Pancreas (tissue), 10 donors: ENCODE measurements at places on chromosomes 1 and 21. TPM values are rescaled to one million over a fixed set of nuclear protein-coding genes. Genes with fewer than 3 reads are reported as not detected.

GRCh38 chr1:2582391-2582790 lies 4.2 kb upstream of the PRXL2B start:
- no peak for DNase-seq

GRCh38 chr21:20645344-20645743 lies 352.9 kb upstream of the NCAM2 start:
- no peak for DNase-seq

DNA sequence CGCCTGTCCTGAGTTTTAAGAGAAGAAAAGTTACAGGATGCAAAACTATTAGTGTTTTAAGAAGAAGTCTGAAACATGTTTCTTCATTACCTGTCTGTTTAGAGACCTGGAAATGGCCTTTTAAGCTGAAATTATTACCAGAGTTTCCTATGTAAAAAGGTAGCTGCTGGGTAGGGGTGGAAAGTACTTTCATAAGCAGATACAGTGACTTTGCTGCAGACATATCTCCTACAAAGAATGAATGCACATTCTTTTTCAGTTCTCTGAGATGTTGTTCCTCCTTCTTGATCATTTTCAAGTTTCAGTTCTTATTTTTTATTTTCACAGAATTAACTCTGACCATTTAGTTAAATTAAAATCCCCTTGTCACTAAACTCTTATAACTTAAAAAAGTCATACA lies 1329.6 kb downstream of the KCNT2 start:
- DNase-seq, result no peak

- no peak for DNase-seq
Observed at GRCh38 chr1:184010788-184011187, 26.7 kb downstream of the COLGALT2 start.

DNA sequence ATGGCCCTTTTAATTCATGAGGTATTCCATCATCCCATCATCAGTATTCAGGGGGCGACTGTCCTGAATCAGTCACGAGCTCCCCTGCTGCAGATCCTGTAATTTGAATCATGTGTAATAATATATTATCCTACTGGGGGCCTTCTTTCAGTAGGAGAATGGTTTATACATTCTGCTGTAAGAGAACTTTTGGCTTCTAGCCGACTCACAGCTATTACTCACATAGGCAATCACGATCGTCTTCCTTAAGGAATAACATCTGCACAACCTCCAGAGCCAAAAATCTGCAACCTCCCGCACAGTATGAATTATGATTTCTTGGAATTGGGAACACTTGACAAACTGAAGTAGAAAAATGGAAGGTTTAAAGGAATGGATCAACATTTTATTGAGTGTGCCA lies 343.0 kb downstream of the USP25 start:
- DNase-seq, result no peak

DNA sequence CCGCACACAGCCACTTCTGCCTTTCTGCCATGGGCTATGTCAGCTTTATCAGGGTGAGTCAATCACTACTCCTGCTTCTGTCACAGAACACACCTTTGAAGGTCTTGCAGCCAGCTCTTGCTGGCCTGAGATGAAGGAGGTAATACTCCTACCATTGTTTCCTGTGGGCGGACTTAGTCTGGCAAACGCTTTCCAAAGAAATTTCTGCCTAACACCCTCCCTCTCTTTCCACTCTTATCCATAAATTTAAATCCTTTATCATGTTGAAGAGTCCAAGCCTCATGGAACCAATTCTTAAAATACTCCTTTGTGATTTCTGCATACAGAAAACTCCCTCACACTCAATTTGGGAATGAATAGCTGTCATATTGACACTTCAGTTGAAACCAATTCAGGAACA lies 633.1 kb upstream of the CHRM3 start:
- no peak for DNase-seq

The RGSL1 gene
- polyA plus RNA-seq, result not detected

- no peak for DNase-seq
Observed at GRCh38 chr21:18518054-18518481, 114.5 kb upstream of the TMPRSS15 start.

DNA sequence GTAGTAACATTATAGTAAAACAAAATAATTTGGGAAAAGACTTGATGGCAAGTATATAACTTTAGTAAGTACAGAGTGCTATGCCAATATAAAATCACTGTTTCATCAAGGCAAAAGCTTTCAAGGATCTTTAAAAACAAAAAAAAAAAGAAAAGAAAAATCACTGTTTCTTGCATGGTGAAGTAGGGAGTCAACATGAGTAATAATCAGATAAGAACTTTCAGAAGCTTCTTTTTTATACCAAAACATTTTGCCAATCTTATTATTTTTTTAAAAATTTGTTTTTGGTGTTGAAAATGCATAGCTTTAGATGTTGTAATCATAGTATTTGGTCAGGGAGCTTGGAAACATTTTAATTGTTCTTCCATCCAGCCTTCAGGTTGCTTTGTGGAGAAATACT lies 37.2 kb downstream of the CAMSAP2 start:
- no peak for DNase-seq

GRCh38 chr1:80392529-80392928 lies 1386.0 kb upstream of the ADGRL4 start:
- DNase-seq, result no peak

- DNase-seq, result no peak
Observed at GRCh38 chr1:231970684-231971083, 344.1 kb downstream of the DISC1 start.

The PTPRC gene
- polyA plus RNA-seq, result 0.76 TPM

- DNase-seq, result no peak
Observed at GRCh38 chr1:194331758-194332157, 1145.3 kb upstream of the B3GALT2 start.

The ATP6V0B gene
- 208 TPM for polyA plus RNA-seq

The TFF2 gene
- 1.8 TPM for polyA plus RNA-seq

The TNNI3K gene
- 2.2 TPM for polyA plus RNA-seq

GRCh38 chr1:11492235-11492634 lies 13.3 kb downstream of the DISP3 start:
- no peak for DNase-seq

The GPR37L1 gene
- 0.11 TPM for polyA plus RNA-seq

DNA sequence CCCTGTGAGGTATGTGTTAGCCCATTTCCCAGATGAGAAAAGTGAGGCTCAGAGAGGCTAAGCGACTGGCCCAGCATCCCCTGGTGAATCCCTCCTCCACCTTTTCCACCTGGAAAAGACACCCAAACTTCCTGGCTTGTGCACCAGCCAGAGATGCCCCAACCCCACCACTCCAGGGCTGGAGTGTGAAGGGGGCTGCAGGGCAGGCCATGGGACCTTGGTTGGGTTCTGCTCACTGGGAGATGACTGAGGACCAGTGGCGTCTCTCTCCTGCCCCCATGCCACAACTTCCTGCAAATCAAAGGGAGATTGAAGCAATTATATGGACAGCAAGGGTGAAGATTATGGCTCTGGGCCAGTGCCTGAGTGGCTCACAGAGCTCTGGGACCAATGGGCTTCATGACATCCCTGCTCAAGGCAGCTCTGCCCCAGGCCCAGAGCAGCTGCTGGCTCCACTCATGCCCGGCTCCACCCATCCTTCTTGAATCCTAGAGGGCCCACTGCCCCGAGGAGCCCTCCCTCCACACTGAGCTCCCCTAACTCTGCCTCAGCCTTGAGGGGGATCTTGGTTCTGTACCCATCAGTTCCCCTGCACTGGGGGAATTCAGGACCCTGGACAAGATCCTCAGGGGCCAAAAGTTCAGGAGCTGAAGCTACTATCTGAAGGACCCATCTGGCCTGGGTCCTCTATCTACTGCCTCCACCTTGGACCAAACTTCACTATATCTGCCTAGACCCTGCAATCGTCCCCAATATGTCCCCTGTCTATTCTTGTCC lies 416.9 kb downstream of the PTPRU start:
- DNase-seq, result no peak

DNA sequence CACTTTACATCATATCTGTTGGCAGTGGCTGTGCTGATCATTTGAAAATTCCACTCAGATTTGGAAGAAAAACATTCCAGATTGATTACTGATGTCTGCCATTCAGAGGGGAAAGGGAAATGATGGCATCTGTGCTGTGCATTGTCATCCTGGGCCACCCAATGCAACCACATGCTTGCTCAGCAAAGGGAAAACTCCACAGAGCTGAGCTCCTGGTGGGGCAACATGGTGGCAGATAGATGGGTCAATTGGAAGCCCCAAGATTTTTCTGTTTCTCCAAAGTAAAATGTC lies 11.8 kb downstream of the OXCT2 start:
- no peak for DNase-seq

- DNase-seq, result peak; percentile 81
Observed at GRCh38 chr1:1079408-1080121, 5.5 kb upstream of the RNF223 start.

GRCh38 chr21:23861911-23862504 lies 1745.3 kb downstream of the MRPL39 start:
- no peak for DNase-seq

DNA sequence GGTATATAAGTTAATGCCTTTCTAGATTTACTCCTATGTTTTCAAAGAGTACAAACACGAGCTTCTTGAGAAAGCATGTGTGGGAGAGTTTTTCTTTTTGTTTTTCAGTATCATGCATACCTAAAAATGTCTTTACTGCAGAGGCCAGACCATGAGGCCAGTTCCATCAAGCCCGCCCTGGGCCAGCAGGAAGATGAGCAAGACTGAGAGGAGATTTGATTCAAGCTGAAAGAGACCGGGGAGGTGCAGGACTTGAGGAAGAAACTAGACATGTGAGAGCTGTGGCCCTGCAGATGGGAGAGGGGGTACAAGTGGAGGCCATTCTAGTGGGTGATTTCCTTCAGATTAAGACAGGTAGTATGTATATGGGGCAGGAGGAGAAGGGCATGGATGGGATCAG lies 33.4 kb upstream of the NTPCR start:
- DNase-seq, result no peak

The WDR26 gene
- 20.5 TPM for polyA plus RNA-seq

The SNAP47 gene
- 18.4 TPM for polyA plus RNA-seq

GRCh38 chr1:54309631-54310366 lies 96.4 kb downstream of the SSBP3 start:
- no peak for DNase-seq

The VANGL2 gene
- polyA plus RNA-seq, result 4.3 TPM
